ENCODE measurements at places on chromosomes 3 and 15.

DNA sequence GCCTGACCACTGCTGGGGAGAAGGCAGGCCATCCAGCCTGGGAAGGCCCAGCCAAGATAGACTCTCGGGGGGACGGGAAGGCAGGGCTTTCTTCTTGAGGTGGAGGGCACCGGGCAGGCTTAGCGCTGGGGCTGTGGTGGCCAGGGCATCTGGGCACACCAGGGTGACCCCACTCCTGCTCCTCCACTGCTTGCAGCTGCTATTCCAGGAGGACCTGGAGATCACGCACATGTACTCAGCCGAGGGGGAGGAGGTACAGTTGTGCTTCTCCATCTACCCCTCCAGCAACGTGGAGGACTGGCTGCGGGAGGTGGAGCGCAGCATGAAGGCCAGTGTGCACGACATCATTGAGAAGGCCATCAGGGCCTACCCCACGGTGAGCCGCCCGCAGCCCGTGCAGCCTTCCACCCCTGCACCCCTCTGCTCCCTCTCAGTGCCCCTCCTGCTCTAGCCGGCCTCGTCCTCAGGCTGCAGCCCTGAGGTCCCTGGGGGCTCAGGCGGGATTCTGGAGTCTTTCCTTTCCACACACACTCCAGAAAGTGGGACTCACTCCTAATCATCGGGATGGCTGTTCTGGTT lies 42.3 kb downstream of the DNAH1 start:
- DNase-seq = no peak

DNA sequence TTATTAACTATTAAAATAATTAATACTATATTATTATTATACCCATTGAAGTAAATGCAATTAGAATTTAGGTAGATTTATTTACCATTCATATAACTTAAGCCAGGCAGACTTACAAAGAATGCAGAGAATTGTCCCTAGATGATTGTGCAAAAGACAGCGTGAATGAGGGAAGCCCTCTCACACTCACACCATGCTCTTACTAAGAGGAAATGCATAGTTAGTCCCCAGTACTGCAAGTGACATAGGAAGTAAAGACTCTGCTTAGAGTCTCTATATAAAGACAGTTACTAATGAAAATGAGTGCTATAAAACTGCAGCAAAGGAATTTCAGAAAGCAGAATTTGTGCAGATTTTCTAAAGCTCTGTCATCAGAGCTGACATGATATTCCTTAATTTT lies 270.4 kb downstream of the ZBBX start:
- DNase-seq = no peak

DNA sequence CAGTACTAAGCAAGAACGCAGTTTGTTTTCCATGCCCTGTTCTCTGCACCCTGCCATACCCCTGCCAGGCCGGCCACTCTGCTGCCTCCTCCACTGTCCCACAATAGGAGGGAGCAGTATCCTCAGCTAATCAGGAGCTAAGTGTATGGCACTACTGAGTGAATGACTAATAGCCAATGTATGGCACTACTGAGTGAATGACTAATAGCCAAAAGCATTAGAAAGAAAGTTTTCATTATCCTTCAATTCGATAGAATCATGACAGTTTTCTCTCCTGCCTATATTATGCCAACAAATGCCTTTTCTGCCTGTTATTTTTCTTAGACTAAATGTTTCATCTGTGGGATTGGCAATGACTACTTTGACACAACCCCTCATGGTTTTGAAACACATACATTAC lies 107.5 kb upstream of the CHRM5 start:
- no peak for DNase-seq

DNA sequence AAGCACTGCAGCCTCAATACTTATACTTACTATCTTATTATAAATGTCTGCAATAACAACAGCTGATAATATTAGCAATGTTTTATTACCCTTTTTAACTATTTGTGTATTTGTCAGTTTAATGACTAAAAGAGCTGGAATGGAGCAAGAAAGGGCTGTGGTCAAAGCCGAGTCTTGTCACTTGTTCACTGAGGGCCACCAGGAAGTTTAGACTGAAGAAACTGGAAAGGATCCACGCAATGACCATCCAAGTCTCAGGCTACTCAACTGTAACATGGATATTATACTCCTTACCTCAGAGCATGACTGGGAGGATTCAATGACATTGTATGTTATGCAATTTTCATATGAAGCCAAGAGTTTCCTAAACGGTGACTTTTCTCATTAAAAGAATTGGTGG lies 90.4 kb downstream of the TJP1 start:
- no peak for DNase-seq

DNA sequence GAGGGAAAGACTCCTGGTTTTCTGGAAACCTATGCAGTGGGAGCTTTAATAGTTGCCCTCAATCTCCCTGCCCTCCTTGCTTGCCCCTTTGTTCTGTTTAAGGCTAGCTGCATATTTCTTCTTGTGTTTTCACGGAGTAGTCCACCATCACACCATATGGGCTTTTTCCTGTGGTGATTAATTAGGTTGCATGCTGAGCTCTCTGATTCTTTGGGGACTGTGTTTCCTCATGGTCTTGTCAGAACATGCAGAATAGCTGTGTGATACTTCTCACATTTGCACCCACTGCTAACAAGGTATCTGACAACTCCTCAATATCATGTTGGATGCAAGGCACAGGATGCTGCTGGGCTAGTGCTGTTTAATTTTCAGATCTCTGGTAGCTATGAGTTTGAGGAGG lies 139.6 kb downstream of the PTPRG start:
- DNase-seq = no peak

- DNase-seq = no peak
Measured at GRCh38 chr3:194690501-194691372, 5.1 kb downstream of the FAM43A start.

All from stimulated activated naive CD8-positive, alpha-beta T cell treated with anti-CD3 and anti-CD28 coated beads, Interleukin-15, Interleukin-2, amounts not matched to agents 100 U/mL and 50 U/mL, for 24 hours (primary cell).